Thyroid gland (tissue), 4 donors: ENCODE measurements at places on chromosomes 1 and 21. TPM values are rescaled to one million over a fixed set of nuclear protein-coding genes. Genes with fewer than 3 reads are reported as not detected.

- no peaks in the 10 kb centered on the region for H3K27me3 ChIP-seq
- DNase-seq = no peak
- H3K27ac ChIP-seq = no peak overlapping the region
- H3K36me3 ChIP-seq = peaks cover 48% of the 10 kb centered on the region
- no peaks in the 10 kb centered on the region for H3K4me1 ChIP-seq
Observed at GRCh38 chr1:165659581-165659895, 28.5 kb downstream of the MGST3 start.

- peaks cover 17% of the 10 kb centered on the region for H3K4me1 ChIP-seq
- no peaks in the 10 kb centered on the region for H3K27me3 ChIP-seq
- no peak overlapping the region for H3K27ac ChIP-seq
Observed at GRCh38 chr1:40315795-40316594, 1.1 kb downstream of the COL9A2 start.

DNA sequence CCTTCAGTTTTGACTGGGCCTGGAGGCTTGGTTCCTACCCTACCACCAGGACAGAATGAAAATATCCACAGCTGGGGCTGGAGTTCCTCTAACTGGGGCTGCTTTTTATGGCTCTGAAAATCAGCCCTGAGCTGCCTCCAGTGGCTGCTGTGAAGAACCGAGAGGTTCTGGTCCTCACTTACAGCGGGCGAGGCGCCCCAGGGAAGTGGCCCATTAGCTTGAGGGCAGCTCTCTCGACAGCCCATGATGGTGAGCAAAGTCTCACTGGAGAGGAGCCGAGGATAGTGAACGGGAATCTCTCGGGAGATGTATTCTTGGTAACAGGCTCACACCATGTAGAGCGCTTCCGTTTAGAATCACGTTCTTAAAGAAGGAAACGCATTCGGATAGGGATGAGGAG, 459.7 kb downstream of the KIF26B start:
- H3K36me3 ChIP-seq = no peaks in the 10 kb centered on the region
- H3K4me1 ChIP-seq = no peaks in the 10 kb centered on the region
- no peaks in the 10 kb centered on the region for H3K27me3 ChIP-seq
- H3K27ac ChIP-seq = no peak overlapping the region
- no peak overlapping the region for H3K4me3 ChIP-seq

GRCh38 chr1:117561071-117561470, 44.8 kb upstream of the TENT5C start:
- no peaks in the 10 kb centered on the region for H3K36me3 ChIP-seq
- no peak overlapping the region for H3K27ac ChIP-seq
- DNase-seq = peak; percentile 82
- peaks cover 18% of the 10 kb centered on the region for H3K4me1 ChIP-seq
- no peaks in the 10 kb centered on the region for H3K27me3 ChIP-seq

DNA sequence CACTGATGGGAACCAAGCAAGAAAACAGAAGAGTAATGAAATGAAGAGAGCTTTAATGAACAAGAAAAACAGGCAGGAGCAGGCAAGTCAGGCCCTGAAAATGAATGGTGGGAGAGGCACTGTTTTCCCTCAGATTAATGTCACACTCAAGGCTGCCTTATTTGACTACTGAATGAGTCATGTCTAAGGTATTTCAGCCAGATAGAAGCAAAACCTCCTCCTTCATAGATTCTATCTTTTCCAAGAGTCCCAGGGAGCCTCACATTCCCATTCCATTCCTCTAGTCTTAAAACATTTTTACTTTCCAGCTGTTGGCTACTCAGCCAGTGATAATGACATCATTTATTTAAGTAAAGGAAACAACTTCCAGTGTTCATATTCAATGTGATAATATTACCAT, 228.4 kb upstream of the NRIP1 start:
- no peaks in the 10 kb centered on the region for H3K27me3 ChIP-seq
- H3K36me3 ChIP-seq = no peaks in the 10 kb centered on the region
- DNase-seq = no peak
- no peaks in the 10 kb centered on the region for H3K4me1 ChIP-seq

DNA sequence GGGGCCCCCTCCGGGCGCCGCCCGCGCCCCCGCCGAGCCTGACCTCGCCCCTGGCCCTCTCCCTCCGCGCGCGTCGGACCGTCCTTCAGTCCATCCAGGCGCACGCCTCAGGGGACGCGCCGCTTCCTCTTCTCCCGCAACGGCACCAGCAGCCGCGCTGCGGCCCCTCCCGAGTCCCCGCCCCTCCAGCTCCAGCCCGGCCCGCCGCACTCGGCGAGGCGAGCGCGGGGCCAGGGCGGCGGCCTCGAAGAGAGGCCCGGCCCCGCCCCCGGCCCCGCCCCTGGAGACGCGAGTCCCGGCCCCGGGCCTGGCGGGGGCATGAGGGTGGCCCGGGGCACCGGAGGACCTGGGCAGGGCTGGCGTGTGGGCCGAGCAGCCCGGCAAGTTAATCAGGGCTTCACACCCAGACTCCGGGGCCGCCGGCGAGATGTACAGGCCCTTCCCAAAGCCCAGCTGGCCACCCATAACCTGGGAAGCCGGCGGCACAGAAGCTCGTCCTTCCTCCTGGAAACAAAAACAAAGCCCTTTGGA, at the start of gene IGSF3:
IGSF3 (minus strand) TSS at position 159 of the 531 bp plus-strand sequence. CDS start 1,407 bp downstream, outside the sequence.
- DNase-seq = peak; percentile 69
- peak within 1 kb of the TSS; percentile 7 for H3K27ac ChIP-seq
- H3K36me3 ChIP-seq = no peaks in the 10 kb centered on the region
- peaks cover 19% of the 10 kb centered on the region for H3K4me1 ChIP-seq
- no peaks in the 10 kb centered on the region for H3K27me3 ChIP-seq

DNA sequence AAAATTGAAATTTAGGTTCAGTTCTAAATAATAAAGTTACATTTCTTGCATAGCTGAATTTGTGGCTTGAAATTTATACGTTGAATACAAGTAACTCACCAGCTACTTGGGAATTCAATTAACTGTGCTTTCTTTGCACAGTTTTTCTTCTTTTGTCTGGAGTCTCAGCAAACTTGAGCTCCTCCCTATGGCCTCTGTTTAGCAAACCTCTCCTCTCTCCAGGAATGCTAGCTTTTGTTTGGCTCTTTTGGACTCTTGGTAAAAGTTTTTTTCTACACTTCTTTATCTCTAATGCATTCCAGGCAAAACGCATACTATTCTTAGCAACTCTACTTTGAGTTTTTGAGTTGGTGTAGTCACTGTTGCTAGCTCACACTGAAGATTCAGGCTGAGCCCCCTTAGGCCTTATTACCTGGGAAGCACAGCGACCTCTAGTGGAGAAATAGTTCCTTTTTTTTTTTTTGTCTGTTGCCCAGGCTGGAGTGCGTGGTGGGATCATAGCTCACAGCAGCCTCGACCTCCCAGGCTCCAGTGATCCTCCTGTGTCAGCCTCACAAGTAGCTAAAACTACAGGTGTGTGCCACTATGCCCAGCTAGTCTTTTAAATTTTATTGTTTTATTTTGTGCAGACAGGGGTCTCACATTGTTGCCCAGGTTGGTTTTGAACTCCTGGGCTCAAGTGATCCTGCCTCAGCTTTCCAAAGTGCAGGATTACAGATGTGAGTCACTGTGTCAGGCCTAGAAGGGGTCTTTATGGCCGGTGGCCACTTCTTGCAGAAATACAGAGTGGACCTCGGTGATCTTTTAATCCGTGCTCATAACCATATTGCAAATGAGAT, 61.7 kb downstream of the CASQ2 start:
- no peaks in the 10 kb centered on the region for H3K27me3 ChIP-seq
- H3K27ac ChIP-seq = no peak overlapping the region
- H3K4me1 ChIP-seq = peaks cover 14% of the 10 kb centered on the region
- no peaks in the 10 kb centered on the region for H3K36me3 ChIP-seq

The TIMM17A gene
- 40.6 TPM for total RNA-seq

The C1QTNF12 gene
- total RNA-seq = not detected
